ENCODE measurements at places on chromosomes 2 and 18.

DNA sequence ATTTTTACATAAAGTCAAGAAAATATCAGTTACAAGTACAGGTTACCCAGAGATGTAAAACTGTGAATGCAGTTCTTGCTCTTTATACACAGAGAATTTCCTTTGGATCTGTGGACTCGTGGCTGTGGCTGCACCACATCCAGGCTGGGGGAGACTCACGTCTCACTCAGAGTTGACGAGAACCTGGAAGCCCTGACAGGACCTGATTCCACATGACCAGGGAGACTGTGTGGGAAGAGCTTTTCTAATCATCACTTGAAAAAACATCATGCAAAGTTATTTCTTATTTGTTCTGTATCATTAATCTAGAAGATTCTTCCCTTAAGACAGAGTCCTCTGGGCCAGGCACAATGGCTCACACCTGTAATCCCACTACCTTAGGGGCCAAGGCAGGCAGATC, 1159.0 kb downstream of the RPIA start:
- no peak for DNase-seq

DNA sequence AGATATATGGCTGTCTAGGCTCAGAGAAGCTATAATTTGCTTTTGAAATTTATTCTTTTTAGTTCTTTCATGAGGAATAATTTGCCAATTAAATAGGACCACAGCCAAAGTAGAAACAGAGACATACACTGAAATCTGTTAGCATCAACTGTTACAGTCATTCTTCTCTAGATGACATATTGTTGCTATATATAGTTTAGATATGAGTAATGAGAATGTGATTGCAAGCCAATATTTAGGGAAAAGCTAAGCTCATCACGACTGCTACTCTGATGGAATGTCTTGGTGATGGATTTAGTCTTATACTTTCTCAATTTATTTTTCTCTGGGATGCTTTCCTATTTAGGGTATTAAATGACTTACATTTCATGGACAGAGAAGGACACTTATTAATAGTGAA, 259.1 kb downstream of the LNPK start:
- no peak for DNase-seq

- DNase-seq, result no peak
These were observed 72.8 kb downstream of the TCF4 start for GRCh38 chr18:55515214-55515613.

GRCh38 chr2:15913146-15913545, 27.2 kb upstream of the MYCN start:
- DNase-seq, result no peak

DNA sequence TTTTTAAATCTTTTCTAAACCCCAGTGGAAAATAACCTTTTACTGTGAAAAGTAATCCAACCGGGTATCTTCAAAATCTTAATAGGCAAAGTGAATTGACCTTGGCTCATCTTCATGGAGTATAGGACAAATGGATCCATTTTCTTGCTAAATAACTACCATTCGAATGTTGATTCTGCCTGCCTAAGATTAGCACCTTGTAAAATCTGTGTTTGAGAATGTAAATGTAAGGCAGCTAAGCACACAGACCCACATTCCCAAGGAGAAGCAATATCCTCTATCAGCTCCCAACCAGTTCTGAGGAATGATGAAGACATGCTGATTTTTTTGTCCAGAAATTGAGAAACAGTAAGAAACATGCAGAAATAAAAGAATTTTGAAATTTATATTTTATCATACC, 509.8 kb upstream of the SMIM21 start:
- DNase-seq, result no peak

DNA sequence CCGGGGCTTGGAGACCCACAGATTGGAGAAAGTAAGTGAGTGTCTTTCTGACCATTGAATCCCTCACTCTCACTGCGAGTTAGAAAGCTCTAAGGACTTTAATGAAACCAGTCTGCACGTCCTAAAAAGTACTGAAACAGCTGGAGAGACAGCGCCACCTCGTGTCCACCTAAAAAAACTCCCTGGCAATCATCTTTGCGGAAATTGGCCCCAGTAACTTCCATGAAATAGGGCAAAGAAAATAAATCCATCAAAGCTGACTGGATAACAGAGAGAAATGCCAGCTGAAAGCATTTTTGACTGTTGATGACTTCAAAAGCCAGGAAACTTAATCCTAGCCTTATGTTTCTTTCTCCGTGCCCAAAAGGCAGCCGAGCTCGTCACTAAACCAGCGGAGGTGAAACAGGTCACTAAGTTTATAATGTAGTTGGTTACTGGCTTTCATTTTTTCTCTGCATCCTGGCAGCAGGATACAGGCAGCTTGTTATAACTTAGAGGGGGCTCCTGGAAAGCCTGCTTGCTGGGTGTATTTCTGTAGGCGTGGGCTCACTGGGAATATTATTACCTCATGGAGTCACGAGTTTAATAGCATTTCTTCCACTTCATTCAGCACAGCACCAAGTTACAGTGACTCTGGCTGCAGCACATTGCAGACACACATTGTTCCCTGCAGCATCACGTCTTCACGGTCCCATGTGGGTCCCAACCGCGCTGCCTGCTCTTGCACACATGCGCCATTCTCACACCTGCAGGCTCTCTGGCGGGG, 266.5 kb downstream of the HRH4 start:
- DNase-seq, result no peak

DNA sequence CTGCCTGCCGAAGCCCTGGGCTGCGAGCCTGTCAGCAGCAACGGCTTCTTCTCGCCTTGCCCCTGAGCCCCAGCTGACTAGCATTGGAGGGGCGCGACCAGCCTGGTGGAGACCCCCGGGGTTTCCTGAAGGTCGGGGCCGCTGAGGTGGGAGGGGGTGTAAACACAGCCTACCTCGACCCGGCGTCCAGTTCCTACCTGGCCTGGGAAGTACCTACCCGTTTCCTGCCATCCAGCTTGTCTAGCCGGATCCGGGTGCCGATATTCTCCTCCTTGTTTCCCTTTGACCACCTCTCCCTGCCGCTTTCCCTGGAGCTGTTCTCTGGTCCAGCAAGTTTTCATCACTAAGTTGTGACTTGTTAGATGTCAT, 511 bp downstream of the MOB4 start:
- DNase-seq, result no peak

DNA sequence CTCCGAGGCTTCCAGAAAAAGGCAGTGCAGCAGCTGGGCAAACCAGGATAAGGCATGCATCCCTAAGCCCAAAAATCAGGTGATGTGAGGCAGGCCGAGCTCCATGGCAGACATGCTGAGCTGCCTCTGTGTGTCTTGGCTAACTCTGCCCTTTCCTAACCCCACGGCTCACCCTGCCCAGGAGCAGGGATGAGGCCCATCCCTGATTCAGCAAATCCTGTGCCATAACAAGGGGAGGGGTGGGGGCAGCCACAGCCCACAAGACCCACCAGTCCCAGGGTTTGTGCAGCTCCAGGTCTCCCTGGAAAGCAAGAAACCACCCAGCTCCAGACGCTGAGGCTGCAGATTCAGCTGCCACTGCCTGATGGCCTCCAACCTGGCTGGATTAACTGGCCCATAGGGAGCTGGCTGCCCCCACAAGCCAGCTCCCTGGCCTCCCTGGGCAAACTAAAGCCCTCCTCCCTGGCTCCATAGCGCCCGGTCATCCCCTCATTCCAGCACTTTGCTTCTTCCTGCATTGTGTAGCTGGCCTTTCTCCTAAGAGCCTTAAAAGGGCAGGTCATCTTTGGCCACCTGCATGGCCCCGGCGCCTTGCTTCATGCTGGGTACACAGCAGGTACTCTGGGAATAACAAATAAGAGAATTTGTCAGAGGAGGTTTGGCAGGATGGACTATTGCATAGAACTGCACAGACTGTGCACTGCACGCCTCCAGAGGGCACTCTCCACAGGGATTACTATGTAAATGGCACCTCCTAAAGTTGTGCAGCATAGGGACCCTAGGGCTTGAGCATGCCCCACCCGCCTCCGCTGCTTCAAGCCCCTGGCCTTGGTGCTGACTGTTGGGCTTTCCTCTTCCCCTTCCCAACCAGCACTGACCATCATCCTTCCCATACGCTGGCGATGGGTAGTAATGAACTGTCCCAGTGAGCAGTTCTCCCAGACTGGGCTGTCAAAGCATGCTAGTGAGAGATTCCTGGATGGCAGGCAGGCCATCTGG, 10.7 kb downstream of the STEAP3 start:
- peak; percentile 59 for DNase-seq

DNA sequence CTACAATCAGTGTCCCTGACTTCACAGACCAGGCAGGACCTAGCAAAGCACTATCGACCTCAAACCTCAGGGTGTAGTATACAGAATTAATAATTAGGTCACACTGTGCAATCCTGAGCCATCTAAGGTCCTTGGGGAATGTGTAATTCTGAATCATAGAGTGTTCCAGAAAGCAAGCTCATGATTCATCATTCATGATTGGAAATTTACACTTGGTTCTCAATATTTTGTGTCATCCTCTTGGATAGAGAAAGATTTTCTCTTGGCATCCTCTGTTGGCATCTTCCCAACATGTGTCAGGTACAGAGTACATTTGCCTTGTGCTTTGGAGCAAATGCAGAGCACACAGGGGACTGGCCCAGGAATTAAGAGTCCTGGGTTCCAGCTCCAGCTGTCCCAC, 245.0 kb upstream of the NT5C1B start:
- no peak for DNase-seq

GRCh38 chr2:226835420-226835795, 446 bp upstream of the RHBDD1 start:
- no peak for DNase-seq

GRCh38 chr2:234989183-234989701, 37.4 kb downstream of the SH3BP4 start:
- DNase-seq, result no peak

- DNase-seq, result no peak
These were observed 41.0 kb downstream of the CDKL4 start for GRCh38 chr2:39202639-39203369.

DNA sequence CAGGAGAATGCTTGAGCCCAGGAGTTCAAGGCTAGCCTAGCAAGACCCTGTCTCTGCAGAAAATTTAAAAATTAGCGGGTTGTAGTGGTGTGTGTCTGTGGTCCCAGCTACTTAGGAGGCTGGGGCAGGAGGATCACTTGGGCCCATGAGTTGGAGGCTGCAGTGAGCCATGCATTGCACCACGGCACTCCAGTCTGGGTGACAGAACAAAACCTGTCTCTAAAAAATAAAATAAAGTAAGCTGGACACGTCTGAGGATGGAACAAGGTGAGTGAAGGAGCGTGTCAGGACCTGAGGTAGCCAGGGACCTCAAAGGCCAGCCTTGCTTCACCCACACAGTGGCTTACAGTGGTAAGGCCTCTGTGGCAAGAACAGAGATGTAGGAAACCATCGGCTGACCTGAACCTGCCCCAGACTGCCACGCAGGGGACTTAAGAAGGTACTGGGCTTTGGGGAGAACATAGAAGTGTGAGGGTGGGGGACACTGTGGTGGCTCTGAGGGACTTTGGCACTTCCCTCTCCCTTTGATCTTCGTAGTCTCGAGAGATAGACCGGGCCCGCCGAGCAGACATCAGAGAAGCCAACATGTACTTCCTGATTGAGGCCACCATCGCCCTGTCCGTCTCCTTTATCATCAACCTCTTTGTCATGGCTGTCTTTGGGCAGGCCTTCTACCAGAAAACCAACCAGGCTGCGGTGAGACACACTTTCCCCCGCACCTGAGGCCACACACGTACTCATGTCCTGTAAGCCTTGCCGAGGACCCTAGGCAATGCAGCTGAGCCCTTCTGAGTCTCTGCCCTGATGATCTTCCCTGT, 7.5 kb downstream of the SLC11A1 start:
- no peak for DNase-seq

DNA sequence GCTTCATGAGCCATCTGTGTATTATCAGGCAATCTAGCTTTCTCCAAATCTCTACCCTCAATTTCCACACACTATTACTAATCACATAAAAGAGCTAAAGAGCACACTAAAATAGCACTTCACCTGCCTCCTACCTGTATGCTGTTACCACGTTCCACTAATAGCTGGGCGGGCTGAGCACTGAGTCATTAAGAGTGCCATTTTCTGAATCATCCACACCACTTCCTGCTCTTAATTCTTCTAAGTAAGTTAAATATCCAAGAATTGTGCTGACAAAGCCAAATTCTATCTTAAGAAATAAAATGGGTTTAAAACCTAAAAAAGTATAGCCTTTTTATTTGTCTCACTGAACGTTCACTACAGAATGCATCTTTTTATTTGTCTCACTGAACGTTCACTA, 35.7 kb downstream of the NOL10 start:
- no peak for DNase-seq

GRCh38 chr2:161123531-161124030, 36.6 kb upstream of the TANK start:
- DNase-seq, result no peak

DNA sequence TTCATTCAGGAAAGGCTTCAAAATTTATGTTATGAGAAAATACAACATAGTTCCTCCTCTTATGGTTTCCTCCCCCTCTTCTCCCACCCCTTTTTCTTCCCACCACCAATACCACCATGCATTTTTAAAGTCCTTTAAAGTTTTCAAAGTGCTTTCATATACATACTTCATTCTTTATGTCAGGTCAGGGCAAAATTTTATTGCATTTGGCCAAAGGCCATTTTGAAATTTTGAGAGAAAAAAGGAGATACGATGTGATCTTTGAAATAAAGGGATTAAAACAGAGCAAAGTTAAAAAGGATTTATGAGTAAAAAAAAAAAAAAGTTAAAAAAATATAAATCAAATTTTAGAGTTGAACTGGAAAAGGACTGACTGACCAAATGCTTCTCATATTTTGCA, 792.5 kb upstream of the FANCL start:
- DNase-seq, result no peak

DNA sequence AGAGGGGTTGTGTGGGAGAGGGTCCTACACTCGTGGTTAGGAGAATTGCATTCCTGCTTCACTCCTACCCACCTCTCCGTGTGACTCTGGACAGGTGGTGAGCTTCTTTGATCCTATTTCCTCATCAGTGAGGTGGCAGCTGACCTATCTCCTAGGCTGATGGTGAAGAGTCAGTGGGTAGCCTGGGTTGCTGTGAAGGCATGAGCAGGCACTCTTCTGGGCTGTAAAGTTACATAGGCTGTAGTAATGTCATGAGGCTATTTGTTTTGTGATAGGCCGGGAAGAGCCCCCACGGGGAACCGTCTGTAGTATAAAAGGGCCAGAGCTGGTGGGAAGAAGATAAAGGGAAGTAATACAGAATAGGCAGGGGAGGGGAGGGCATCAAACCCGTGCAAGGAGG, 83.8 kb downstream of the TMEM247 start:
- DNase-seq, result no peak

DNA sequence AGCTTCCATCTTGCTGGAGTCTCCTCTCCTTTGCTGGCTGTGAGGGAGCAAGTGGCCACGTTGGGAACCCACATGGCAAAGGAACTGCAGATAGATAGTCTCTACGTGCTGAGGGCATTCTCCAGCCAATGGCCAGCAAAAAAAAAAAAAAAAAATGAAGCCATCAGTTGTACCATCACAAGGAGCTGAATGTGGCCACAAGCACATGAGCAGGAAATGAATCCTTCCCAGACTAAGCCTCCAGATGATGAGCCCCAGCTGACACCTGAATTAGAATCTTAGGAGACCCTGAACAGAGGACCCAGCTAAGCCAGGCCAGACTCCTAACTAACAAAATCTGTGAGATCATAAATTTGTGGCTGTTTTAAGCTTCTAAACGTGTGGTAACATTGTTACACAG, 57.9 kb downstream of the SPIRE1 start:
- DNase-seq, result no peak

- DNase-seq, result peak; percentile 54
These were observed 4.3 kb downstream of the VAPA start for GRCh38 chr18:9918016-9918680.
